Metanephros (tissue), 2 donors: ENCODE measurements at places on chromosomes 1 and 21. TPM values are rescaled to one million over a fixed set of nuclear protein-coding genes. Genes with fewer than 3 reads are reported as not detected.

The C1orf210 gene
- total RNA-seq = 12.9 TPM

The LMX1A gene
- 0.12 TPM for total RNA-seq

The SLFNL1 gene
- 1.2 TPM for total RNA-seq

The RAB7B gene
- 3.6 TPM for total RNA-seq

The CFAP107 gene
- 0.12 TPM for total RNA-seq

The LINGO4 gene
- 0.47 TPM for total RNA-seq

The WNT2B gene
- total RNA-seq = 8.5 TPM

The FNDC5 gene
- 55.6 TPM for total RNA-seq

The KAZN gene
- total RNA-seq = 23.9 TPM

The CHI3L1 gene
- 10.3 TPM for total RNA-seq

The RUNX3 gene
- 0.47 TPM for total RNA-seq
